ENCODE measurements at places on chromosomes 5 and 9.

DNA sequence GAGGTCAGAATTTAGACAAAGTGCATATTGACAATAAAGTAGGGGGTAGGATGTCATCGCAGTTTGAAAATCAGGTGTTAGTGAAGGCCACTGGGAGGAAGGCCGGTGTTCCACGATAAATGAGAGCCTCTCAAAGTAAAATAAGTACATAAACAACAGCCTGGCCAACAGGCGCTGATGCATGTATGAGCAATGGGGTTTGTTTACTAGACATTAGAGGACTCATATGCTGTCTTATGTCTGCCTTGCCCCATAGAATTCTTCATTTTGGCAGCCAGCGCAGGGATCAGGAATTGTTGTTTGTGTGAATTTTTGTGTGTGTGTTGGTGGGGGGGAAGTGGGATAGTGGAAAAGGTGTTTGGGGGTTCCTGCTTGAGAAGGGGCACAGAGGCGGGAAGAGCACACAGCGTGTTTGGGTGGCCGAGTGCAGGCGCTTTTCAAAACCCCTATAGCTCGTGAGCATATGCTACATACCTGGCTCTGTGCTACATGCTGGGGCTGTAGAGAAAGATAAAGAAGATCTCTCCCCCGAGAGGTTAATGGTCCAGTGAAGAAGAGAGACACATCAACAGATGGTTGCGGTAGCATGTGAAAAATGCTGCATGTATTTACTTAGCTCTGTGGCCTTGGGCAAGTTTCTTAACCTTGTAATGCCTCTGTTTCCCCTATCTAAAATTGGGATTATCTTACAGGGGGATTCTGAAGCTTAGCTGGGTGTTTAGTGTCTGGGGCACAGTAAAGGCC is 11.5 kb downstream of the SNX30 start:
- no peak for DNase-seq

DNA sequence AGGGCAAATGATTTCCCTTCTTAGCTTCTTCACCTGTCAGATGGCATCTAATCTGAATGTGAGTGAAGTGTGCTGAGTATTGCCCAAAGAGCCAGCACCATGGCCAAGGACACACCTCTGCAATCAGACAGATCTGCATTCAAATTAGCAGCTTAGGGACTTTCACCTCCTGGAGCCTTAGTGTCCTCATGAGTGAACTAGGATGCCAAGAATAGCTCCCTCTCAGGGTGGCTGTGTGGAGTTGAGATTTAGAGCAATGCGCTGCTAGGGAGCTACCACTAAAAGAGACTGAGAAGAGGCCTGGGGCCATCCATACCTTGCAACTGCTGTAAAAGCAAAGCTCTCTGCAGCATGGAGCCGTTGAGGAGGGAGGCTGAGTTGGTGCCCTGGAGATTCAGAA is 1.4 kb downstream of the CIZ1 start:
- no peak for DNase-seq

GRCh38 chr5:71932131-71932654 is 175.1 kb upstream of the MAP1B start:
- no peak for DNase-seq

DNA sequence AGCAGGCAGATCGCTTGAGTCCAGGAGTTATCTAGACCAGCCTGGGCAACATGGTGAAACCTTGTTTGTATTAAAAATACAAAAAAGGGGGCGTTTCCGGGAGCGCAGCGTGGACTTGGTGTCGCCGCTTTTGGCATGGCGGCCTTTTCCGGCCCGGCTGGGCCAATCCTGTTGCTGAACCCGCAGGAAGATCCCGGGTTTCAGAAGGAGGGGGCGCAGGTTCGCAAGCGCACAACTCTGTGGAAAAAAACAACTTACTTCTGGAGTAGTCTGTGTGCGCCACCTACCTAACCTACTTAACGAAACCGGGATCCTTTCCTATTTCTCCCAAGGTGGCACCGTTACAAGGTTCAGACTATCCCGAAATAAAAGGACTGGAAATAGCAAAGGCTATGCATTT is 198.6 kb downstream of the MSX2 start:
- no peak for DNase-seq

GRCh38 chr5:135210286-135211055 is 176.4 kb upstream of the PITX1 start:
- no peak for DNase-seq

GRCh38 chr9:92726971-92727715 is 37.5 kb downstream of the BICD2 start:
- no peak for DNase-seq

GRCh38 chr9:1400983-1401382 is 350.8 kb downstream of the DMRT2 start:
- no peak for DNase-seq
